ENCODE measurements at places on chromosomes 6 and 20. TPM values are rescaled to one million over a fixed set of nuclear protein-coding genes. Genes with fewer than 3 reads are reported as not detected.
A peak's percentile ranks its signal among the peaks of the same experiment; 100 is the strongest.

GRCh38 chr6:7260291-7261031 lies 52.5 kb downstream of the SSR1 start:
- DNase-seq = no peak

The LRRN4 gene
- total RNA-seq = not detected

DNA sequence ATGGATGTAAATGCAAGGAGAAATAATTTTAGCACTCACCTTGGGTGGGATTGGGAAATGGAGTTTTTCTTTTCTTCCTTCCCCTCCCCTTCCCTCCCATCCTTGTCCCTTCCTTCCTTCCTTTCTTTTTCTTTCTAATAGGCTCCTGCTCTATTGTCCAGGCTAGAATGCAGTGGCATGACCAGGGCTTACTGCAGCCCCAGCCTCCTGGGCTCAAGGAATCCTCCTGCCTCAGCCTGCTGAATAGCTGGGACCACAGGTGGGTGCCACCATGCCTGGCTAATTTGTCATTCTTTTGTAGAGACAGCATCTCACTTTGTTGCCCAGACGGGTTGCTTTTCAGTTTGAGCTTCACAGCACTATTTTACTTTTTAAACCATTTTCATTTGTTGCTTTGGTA lies 21.5 kb upstream of the ATRN start:
- DNase-seq = no peak

The GRM1 gene
- total RNA-seq = not detected

The NDRG3 gene
- total RNA-seq = 21.0 TPM

GRCh38 chr6:169371344-169372127 lies 117.9 kb upstream of the THBS2 start:
- DNase-seq = no peak

- DNase-seq = peak; percentile 62
These were observed 17.8 kb upstream of the HSF2 start for GRCh38 chr6:122381494-122382265.

The HFE gene
- 14.8 TPM for total RNA-seq

The GSTA3 gene
- total RNA-seq = not detected

DNA sequence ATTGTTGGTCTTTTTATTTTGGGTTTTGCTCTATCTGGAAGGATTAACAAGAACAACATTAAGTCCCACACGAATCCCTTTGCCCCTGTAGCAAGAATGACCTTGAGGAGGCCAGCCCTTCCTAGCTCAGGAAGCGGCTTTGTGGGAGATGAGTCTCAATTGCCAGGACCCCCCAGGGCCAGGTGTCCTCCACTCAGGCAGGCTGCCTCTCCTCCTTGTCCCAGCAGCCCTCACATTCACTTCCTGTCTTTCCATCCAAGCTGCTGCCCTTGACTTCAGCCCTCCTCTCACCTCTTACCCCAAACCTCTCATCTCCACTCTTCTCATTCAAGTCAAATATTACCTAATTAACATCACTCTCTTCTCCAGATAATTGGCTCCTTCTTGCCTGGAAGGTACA lies 22.6 kb upstream of the SYNDIG1 start:
- DNase-seq = no peak

DNA sequence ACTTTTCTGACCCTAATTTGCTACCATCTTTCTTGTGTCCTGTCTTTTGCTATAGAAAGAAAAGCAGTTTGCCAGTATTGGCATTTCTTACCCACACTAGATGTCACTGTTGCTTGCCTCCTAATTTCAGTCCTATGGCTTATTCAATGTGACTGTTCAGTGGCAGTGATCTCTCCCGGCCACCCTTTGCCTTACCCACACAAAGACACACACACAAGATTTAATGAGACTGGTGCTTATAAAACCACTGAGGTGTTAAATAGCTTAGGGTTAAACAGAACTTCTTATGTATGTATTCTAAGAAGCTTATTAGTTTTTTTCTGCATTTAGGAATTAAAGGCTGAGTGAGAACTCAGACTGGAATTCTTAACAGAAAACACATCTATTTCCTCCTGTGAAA lies 233.6 kb upstream of the ASCC3 start:
- no peak for DNase-seq

The VGLL2 gene
- not detected for total RNA-seq

DNA sequence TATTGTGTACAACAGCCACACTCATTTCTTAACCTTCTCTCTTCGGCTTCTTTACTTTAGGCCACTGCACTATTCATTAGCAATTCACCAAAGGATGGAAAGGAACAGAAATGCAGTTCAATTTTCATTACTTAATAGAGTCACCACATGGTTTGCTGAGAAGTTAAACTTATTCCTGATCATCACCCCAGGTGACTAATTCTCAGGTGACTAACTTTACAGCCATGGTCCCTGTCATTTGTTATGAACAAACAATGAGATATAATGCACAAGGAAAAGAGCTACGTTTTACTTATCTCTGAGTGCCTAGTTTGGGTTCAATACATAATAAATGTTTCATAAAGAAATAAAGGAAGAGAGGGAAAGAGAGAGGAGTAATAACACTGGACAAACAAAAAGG lies 45.8 kb upstream of the DST start:
- no peak for DNase-seq

GRCh38 chr6:138509371-138509770 lies 10.1 kb upstream of the NHSL1 start:
- DNase-seq = no peak

GRCh38 chr6:150355932-150356331 lies 12.9 kb upstream of the IYD start:
- DNase-seq = no peak

DNA sequence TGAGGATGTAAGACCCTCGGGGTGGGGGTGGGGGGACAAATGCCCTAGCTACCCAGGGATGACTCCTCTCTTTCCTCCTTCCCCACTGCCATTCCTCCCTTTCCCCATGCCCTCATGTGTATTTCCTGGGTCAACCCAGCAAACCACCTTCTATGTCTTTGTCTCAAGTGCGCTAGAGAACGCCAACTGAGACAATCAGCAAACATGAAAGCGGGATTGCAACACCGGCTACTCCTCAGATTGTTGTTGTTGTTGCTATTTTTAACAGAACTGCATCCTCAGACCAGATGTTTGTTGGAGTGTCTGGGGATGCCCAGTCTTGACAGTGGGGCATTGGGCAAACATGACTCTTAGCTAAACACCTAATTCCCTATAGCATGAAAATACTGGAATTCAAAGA lies 39.3 kb upstream of the HIVEP1 start:
- DNase-seq = no peak

The EHMT2 gene
- 53.4 TPM for total RNA-seq

GRCh38 chr20:17066902-17067301 lies 159.9 kb upstream of the PCSK2 start:
- no peak for DNase-seq

GRCh38 chr6:102848210-102848609 lies 1454.7 kb downstream of the GRIK2 start:
- DNase-seq = no peak

The CRISP3 gene
- total RNA-seq = 117 TPM

GRCh38 chr20:33826270-33826897 lies 15.2 kb downstream of the CHMP4B start:
- DNase-seq = no peak

The PRPH2 gene
- total RNA-seq = 0.91 TPM

DNA sequence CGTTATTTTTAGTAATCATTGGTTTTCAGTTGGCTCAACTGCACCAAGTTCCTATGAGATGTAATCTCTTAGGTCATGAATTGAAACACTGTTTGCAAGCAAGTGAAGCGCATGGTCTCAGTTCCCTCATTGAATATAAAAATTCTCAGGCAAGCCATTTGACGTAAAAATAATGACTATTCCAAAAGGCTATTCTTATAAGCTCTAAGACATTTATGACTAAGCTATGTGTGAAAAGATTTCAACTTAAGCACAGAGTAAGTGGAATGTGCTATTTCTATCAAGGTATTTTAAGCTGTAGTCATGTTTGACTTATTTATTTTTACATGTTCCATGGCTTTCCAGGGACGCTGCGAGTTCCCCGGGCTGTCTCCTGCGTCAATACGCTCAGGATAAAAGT lies 248.5 kb downstream of the THBS2 start:
- no peak for DNase-seq

The DNAH8 gene
- total RNA-seq = 0.13 TPM

GRCh38 chr6:96611342-96611991 lies 48.5 kb downstream of the FHL5 start:
- no peak for DNase-seq

- no peak for DNase-seq
These were observed 434.0 kb upstream of the JARID2 start for GRCh38 chr6:14811775-14812428.

The BPIFB4 gene
- total RNA-seq = not detected

The ARMC12 gene
- total RNA-seq = 1.5 TPM

GRCh38 chr6:149852180-149852579 lies 12.0 kb downstream of the LRP11 start:
- no peak for DNase-seq

The MATN4 gene
- total RNA-seq = not detected

- no peak for DNase-seq
These were observed 680.9 kb downstream of the MAFB start for GRCh38 chr20:40008177-40008576.

The CLPSL2 gene
- total RNA-seq = not detected

DNA sequence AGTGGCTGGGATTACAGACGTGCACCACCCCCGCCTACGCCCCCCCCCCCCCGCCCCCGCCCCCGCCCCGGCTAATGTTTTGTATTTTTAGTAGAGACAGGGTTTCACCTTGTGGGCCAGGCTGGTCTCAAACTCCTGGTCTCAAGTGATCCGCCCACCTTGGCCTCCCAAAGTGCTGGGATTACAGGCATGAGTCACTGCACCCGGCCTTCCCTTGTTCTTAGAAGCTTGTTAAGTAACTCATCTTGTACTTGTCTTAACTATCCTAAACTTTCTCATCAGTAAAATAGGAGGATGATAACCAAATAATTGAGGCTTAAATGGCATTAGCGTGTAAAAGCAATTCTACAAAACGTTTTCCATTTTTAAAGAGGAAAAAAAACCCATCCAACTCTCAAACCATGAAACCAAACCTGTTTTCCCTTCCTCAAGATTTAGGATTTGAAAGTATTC lies 4.2 kb downstream of the CDYL start:
- no peak for DNase-seq

GRCh38 chr6:163731215-163732013 lies 316.9 kb downstream of the QKI start:
- DNase-seq = no peak

DNA sequence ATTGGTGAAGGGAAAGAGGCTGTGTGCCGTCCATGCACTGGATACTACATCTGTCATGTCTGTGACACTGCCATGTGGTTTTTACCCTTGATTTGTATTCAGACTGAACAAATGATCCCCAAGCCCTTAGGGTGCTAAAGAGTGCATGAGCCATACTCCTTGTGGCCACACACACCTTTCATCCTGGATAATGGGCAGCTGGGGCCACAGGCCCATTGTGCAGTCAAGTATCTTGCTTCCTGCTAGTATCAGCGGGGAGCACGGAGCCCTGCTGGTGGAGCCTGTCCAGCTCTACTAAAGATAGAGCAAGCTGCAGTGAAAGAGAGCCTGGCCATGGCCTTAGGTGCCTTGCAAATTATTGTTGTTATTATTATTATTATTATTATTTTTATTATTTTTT lies 75.1 kb downstream of the SLX4IP start:
- DNase-seq = no peak

- no peak for DNase-seq
These were observed 19.5 kb downstream of the SLC22A1 start for GRCh38 chr6:160141001-160141726.

DNA sequence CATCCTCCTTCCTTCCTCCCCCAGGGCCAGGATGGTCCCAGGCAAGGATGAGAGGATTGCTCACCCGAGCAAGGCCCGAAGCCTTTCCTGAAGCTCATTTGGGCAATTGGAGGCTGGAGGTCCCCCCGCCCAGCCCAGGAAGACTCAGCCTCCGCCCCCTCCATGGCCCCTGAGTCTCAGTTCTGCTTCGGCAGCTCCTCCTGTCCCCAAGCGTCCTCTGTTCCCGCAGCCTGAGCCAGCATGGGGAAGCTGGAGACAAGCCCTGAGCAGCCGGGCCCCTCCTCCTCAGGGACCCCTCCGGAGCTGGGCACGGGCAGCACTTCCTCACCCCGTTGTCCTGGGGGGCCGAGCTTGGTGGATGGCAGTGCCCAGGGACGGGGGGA lies 26.0 kb downstream of the SLC17A9 start:
- no peak for DNase-seq

- DNase-seq = no peak
These were observed 19.8 kb downstream of the BFSP1 start for GRCh38 chr20:17511401-17511800.

The CST4 gene
- not detected for total RNA-seq

DNA sequence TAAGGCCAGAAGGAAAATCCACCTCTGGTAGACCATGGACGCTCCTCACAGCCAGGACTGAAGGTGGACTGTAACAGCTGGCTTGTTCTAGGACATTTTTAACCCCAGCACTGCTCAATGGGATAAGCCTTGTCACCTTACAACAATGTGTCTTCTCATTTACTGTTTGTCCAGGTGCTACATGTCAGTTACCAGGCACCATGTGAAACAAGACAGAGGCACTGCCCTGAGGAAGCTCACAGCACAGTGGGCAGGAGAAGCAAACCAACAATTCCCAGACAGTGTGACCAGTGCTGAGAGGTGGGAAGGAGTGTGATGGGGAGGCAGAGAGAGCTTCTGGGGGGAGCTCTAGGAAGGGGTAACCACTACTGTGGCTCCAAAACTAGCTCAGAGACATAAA lies 10.7 kb downstream of the SNHG17 start:
- DNase-seq = no peak

DNA sequence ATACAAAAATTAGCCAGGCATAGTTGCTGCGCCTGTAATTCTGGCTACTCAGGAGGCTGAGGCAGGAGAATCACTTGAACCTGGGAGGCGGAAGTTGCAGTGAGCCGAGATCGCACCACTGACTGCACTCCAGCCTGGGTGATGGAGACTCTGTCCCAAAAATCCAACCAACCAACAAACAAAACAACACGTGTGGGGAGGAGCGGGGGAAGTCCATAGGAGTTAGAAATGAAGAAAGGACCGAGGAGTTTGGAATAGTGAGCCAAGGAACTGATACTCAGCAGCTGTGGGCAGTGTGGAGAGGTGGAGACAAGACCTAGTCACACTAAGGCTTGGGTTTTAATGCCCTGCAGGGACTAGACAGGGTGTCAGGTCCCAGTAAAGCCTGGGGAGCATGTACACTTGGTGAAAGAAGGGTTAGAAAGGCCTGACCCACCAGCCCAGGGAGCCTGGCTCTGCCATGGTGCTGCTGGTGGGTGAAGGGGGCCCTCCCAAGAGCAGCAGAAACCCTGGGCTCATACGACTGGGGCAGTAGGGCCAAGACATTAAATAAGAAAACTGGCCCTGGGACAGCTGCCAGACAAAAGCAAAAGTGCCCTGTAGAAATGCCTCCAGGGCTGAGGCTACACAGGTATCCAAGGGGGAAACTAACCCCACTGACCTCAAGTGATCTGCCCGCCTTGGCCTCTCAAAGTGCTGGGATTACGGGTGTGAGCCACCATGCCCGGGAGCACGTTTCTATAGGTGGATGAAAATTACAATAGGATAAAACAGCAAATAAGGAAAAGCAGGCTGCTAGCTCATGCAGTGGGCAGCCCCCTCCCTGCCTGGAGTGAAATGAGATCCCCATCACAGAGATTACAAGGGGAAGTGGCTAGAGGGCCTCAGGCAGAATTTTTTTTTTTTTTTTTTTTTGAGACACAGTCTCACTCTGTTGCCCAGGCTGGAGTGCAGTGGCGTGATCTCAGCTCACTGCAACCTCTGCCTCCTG lies 58.0 kb downstream of the MYH7B start:
- DNase-seq = peak; percentile 36

Data from ureter (tissue), 1 donor.